ENCODE measurements at places on chromosomes 4 and X. TPM values are rescaled to one million over a fixed set of nuclear protein-coding genes. Genes with fewer than 3 reads are reported as not detected.
A peak's percentile ranks its signal among the peaks of the same experiment; 100 is the strongest.

DNA sequence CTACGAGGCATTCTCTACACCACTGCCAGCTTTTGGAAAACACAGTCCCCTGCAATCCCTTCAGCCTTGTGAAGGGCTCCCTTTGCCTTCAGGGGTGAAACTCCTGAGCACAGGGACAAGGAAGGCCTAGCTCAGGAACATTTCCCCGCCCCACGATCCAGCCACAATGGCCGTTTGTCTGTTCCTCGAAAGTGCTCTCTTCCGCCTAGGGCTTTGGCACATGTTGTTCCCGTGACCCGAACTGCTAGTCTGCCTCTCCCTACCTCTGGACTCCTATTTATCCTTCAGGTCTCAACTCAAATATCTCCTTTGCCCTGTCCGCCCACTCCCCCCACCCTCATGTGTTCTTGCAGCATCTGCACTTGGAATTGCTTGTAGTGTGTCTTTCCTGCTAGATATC is 12.1 kb downstream of the FGD1 start:
- DNase-seq = no peak

- DNase-seq = no peak
These were observed 69.2 kb downstream of the PLS3 start for GRCh38 chrX:115630204-115630603.

GRCh38 chrX:109218761-109219160 is 263.1 kb downstream of the GUCY2F start:
- DNase-seq = no peak

DNA sequence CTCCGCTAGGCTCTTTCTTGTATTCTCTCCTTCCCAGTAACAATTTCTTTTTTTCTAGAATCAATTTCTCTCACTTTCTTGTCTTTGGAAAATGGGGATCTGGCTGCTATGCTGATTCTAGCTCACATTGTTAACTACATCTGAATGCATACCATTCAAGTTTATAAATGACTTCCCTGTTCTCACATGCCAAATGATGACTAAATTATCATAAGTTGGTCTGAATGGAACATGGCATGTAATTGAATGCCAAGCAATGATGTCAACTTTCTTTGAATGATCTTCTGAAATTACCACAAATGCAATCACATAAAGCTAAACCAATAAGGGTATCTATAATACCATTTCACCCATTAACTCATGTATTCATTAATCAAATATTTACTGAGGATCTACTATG is 2.7 kb upstream of the ITM2A start:
- DNase-seq = no peak

GRCh38 chr4:107922486-107923473 is 8.6 kb upstream of the CYP2U1 start:
- no peak for DNase-seq

GRCh38 chrX:54446084-54446483 is 5.9 kb downstream of the TSR2 start:
- DNase-seq = no peak

DNA sequence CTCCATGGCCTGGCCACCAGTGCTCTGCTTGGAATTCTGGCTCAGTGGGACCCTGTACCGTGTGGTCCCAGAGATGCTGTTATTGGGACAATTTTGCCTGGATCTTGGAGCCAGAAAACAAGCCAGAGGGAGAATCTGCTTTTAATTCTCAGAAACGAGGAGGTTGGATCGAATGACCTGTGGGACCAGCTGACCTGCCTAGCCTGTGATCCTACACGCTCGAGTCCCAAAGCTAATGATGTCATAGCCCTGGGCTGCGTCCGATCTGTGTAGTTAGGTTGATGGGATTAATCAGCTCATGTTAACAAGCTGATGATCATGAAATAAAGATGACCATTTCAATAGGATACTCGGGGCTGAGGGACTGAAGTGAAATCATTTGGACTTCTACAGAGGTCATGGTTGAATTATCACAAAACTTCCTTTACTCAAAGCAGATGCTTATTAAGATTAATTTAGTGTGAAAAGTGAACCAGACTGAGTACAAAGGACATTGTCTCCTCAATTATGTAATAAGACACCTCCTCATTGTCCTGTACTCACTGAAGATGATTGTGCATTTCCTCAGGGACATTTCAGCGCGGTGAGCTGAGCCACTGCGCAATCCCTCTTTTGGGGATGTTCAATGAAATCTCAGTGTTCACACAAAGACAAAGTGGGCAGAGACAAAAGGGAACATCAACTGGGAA is 51.9 kb upstream of the STX18 start:
- no peak for DNase-seq

The COMMD8 gene
- total RNA-seq = 30.2 TPM

The IL21 gene
- not detected for total RNA-seq

- no peak for DNase-seq
These were observed 61.3 kb upstream of the KDR start for GRCh38 chr4:55186700-55187099.

DNA sequence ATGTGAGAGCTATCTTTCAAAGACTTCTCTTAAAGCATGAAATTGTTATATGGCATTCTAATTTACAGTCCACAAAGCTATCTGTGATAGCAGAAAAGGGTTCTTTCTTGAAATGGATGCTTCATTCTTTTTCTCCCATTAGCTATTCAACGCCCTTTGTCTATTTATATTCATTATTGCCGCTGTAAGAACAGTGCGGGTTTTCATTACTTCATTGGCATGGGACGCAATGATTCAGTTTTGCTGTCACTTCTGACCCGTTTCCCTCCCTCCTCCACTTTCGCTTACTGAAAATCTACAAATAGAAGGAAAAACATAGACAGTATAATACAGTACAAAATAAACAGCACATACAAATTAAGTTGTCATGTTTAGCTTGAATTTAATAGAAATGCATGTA is 394.6 kb downstream of the PCDH7 start:
- DNase-seq = no peak

The PPARGC1A gene
- total RNA-seq = not detected

The FAT4 gene
- 5.6 TPM for total RNA-seq

GRCh38 chrX:66654411-66654810 is 15.5 kb upstream of the EDA2R start:
- DNase-seq = no peak

The ASB12 gene
- not detected for total RNA-seq

The MAGEC1 gene
- not detected for total RNA-seq

GRCh38 chrX:39869846-39870601 is 227.7 kb downstream of the BCOR start:
- peak; percentile 66 for DNase-seq

- no peak for DNase-seq
These were observed 1071.2 kb downstream of the FAT4 start for GRCh38 chr4:126385954-126386353.

GRCh38 chr4:53541577-53542206 is 49.6 kb downstream of the LNX1 start:
- DNase-seq = peak; percentile 51

DNA sequence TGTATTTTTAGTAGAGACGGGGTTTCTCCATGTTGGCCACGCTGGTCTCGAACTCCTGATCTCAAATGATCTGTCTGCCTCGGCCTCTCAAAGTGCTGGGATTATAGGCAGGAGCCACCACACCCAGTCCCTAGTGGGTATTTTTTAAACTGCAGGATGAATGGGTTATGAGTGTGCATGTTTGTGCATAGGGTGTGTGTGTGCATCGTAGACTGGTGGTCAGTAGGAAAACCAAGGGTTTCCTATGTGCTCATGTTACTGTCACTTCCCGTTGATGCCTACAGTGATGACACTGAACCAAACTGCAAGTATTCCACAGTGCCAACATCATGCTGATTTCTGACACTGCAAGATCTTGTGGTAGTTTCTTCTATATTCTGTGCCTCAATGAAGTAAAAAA is 41.1 kb downstream of the DDIT4L start:
- DNase-seq = no peak

DNA sequence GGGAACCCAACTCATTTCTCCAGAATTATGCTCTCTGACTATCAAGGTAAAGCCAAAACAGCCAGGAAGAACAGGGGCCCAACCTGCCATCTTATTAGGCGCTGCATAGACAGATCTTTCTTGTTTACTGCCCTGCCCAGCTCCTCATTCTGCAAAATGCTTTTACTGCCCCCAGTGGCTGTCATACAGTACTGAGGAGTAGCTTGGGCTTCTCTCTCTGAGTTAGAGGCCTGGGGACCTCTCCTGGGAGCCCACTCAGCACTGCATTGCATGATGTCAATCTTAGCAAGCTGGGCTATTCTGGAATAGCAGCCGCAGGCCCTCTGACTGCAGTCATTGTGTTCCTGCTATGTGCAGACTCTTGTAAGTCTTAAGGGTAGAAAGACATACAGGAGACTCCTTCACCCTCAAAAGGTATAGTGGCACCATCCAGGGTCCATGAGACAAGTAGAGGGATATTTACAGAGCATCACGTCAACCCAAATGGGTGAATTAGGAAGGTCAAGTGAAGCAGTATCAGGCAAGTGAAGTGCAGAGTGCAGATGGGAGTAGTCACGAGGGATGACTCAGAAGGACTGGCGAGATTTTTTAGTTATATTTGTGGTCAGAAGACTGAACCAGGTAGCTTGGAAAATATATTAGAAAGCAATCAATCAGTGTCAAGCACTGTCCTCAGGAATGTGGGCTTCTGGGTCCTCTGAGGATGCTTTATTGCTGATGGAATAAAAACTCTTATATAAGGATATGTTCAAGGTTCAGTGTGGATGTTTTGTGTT is 294.1 kb upstream of the SFRP2 start:
- no peak for DNase-seq

The TCEANC gene
- 1.5 TPM for total RNA-seq

- no peak for DNase-seq
These were observed 24.1 kb downstream of the SPOCK3 start for GRCh38 chr4:167210166-167210565.
